Iris pigment epithelial cell (primary cell): ENCODE measurements at places on chromosomes 6 and 20.

GRCh38 chr20:61333484-61334108, 81.5 kb downstream of the CDH4 start:
- no peak for DNase-seq

DNA sequence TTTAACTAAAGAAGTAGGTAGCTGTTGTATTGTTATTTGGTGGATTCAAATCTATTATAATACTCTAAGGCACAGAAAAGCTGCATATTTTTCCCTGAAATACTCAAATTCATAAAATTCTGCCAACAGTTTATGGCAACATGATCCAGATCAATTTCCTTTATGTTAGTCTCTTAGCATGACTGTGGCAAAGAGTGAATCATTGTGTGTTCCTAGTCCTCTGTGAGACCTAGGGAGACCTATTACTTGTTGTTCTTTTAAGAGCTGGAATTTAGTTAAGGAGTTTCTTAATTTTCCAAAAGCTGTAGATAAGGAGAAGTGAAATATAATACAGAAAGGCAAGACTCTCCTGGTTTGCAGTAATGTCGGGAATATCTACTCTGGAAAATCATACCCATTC, 149.6 kb downstream of the RIMS1 start:
- no peak for DNase-seq

GRCh38 chr20:7540018-7540417, 400.2 kb downstream of the HAO1 start:
- no peak for DNase-seq

GRCh38 chr6:82370788-82371187, 7.2 kb downstream of the TPBG start:
- DNase-seq, result no peak
